ENCODE measurements at places on chromosomes 16 and 17.

DNA sequence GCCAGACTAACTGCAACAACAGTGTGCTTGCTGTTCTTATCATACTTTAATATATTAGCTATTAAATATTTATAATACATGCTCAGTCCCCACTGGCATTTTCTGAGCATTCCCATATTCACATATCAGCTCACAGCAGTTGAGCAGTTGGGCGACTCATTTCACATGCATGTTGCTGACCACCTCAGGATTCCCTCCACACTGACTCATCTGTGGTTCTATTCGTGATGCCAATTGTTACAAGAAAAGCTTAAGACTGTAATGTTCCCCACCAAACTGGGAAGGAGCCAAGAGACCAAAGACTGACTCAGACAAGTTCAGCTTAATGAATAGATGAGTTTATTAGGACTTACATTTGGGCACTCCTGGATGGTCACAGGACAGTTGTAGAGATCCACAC lies 100.3 kb upstream of the KIF2B start:
- no peak for DNase-seq

GRCh38 chr17:21535686-21536375 lies 156.5 kb upstream of the KCNJ18 start:
- no peak for DNase-seq

- DNase-seq = no peak
Measured at GRCh38 chr16:58789351-58789750, 55.2 kb upstream of the GOT2 start.

DNA sequence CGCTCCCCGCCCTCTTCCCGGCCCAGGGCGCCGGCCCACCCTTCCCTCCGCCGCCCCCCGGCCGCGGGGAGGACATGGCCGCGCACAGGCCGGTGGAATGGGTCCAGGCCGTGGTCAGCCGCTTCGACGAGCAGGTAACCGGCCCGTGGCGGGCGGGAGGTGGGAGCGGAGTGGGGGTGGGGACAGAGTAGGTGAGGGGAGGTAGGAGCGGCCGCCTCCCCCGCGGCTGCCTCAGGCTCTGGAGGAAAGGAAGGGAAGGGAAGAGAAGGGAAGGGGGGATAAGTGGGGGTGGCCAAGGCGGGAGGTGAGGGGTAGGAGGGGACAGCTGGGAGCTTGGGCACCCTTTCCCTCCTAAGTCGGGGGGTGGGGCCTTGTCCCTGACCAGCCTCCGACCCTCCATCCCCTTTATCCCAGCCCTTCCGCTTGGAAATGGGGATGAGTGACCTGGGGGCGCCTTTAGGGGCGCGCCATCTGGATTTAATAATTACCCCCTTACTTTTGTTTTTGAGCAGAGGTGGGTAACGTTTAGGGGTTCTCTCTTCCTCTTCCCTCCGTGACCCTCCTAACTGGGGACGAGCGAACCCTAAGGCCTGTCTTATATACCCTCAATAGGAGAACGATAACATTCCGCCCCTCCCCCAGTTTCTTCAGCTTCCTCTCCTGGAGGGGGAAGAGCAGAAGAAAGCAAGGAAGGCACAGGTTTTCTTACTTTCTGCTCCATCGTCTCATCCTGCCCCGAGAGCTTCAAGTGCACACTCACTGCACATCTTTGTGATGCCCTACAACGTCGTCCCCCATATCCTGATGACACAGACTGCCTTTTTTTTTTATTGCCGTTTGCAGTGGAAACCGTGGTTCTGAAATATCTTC lies 694 bp downstream of the NF1 start:
- DNase-seq = peak; percentile 43

DNA sequence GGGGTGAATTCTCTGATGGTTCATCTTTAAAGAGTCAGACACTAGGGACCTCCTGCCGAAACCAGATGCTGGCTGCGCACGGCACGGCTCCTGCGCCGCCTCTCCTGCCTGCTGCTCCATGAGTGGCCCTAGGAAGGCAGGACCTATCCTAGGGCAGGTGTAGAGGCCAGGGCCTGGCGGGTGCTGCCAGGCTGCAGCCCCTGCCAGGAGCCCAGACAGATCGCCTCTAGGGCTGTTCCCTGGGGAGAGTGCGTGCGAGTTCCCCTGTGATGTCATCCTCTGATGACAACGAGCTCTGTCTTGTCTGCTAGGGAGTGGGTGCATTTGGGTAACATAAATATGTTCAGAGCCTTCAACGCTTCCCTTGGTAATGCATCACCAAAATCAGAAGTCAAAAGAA lies 23.9 kb downstream of the SLC38A10 start:
- no peak for DNase-seq

DNA sequence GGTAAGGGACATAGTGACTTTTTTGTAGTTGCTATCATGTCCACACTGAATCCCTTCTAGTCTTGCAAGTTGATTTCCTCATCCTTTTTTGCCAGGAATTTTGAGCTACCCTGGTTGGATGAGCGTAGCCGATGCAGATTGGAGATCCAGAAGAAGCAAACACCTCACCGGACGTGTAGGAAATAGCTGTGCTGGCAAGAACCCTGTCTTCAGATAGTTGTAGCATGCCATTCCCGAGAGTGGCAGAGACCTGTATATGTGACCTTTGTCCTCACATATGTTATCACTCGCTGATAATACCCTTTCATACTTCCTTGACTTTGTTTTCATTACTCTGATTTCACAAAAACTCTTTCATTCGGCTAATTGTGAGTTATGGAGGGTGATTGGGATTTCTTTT lies 6.2 kb upstream of the CASC3 start:
- no peak for DNase-seq

DNA sequence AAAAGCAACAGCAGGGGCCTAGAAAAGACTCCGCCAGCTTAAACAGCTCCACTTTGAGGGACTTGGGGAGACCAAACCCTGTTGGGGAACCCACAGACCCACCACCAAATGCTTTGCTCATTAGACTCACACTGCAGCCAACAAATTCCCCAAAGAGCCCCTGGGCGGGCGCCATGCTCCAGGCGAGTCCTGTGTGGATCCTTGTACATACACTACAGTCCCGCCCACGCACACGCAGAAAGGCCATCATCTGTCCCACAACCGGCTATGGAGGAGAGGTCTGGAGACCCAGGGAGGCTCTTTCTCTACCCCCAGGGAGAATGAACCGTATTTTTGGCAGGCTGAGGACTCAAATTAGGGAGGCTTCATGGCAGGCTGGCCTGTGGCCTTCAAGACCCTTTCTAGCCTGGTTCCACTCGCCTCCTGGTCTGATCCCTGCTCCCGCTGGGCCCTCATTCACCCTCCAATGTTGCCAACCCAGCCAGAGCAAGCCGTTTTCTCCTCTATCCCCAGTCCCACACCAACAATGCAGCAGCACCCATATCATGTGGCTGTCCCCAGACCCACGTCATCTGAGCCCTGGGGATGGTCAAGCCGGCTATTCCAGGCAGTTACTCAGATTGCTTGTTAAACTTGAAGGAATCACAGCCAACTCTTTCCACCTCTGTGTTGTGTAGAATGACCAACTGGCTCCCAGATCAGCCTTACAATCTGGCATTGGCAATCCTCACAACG lies 27.2 kb downstream of the ZNF423 start:
- DNase-seq = no peak

- no peak for DNase-seq
Measured at GRCh38 chr17:68301438-68301959, 10.2 kb downstream of the ARSG start.

- DNase-seq = no peak
Measured at GRCh38 chr16:84833144-84833500, 13.3 kb downstream of the CRISPLD2 start.

- no peak for DNase-seq
Measured at GRCh38 chr17:61967729-61968128, 39.9 kb upstream of the INTS2 start.

- no peak for DNase-seq
Measured at GRCh38 chr17:2237950-2238349, 65.6 kb downstream of the SMG6 start.

DNA sequence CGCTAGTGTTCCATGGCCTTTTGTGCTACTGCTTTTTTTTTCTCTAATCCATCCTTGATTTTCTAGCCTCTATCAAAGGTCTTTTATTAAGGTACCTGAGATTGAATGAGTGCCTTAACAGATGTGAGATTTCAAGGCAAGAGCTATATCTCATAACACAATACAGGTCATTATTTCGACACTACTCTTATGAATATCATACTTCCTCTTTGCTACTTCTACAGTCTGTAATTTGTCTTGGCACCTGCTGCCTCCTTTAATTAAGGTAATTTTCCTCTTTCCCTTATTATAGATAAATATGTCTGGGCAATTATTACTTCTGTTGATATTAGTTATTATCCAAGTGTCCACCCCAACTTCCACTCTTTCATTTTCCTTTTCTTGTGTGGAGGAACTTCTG lies 5.3 kb downstream of the KRT28 start:
- no peak for DNase-seq

GRCh38 chr17:1979182-1979985 lies 45.8 kb downstream of the RTN4RL1 start:
- no peak for DNase-seq

- peak; percentile 44 for DNase-seq
Measured at GRCh38 chr17:65103896-65104295, 33.3 kb upstream of the RGS9 start.

DNA sequence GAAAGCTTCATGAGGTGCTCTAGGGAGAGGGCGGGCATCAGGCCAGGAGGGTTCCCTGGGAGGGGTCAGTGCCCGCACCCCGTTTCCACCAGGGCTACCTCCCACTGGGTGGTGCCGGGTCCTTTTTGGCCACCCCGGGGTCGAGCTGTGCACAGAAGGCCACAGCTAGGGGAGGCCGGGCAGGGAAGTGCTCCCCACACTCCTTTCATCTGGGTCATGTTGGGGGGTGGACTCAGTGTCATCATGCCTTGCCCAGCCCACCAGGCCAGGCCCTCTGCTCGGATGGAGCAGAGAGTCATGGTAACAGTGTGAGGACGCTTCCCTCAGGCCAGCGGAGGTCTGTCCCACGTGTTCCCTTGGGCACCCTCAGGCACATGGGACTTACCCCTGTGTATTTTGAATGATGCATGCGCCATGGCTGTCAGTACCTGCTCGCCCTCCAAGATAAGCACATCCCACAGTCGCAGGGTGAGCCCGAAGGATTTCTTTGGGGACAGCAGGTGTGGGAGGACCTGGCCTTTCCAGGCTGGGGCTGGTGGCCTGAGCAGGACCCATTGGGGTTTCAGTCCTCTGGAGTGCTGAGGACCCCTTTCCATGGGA lies 46.4 kb downstream of the TNFRSF13B start:
- no peak for DNase-seq

DNA sequence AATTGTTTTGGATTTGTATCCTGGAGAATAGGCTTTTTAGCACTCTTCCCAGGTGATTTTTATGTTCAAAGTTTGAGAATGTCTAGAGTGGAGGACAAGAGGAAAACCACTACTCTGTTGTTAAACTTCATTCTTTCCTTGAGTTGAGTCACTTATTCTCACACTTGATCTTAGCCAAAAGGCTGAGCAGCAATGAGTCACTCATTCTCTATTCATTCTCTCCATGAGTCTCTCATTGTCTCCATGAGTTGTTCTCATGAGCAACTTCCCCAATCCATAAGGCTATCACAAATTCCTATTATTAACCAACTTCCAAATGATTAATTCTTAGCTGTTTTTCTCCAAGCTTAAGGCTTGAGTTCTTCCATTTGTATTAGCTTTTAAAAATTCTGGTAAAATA lies 1393.3 kb downstream of the CDH8 start:
- DNase-seq = no peak

DNA sequence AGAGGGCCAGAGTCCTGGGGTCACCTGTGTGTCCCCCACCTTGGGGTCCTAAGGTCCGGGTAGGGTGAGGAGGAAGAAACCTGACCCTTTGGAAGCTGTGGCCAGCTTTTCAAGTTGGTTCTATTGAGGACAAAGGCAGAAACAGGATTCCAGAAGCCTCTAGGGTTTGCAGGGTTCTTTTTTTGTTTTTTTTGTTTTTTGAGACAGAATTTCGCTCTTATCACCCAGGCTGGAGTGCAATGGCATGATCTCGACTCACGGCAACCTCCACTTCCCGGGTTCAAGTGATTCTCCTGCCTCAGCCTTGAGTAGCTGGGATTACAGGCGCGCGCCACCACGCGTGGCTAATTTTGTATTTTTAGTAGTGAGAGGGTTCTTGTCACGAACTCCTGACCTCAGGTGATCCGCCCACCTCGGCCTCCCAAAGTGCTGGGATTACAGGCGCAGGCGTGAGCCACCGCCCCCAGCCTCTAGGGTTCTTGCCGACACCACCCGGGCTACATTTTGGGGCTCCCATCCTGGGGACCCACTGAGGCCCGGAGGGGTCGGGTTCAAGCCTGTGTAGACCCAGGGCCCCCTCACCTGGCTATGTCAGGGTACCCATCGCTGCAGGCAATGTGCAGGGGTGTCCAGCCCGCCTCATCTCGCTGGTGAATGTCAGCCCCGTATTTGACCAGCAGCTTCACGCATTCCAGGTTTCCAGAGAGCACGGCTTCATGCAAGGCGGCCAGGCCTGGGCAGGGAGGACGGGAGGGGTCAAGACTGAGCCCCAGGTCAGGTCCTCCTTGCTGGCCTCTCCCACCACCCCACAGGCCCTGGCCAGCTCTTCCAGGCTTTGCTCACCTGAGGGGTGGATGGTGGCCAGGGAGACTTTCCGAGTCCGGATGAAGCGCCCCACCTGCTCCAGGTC lies 674 bp downstream of the PPP1R27 start:
- DNase-seq = no peak

GRCh38 chr17:44272321-44272951 lies 4.5 kb upstream of the SLC4A1 start:
- DNase-seq = no peak

DNA sequence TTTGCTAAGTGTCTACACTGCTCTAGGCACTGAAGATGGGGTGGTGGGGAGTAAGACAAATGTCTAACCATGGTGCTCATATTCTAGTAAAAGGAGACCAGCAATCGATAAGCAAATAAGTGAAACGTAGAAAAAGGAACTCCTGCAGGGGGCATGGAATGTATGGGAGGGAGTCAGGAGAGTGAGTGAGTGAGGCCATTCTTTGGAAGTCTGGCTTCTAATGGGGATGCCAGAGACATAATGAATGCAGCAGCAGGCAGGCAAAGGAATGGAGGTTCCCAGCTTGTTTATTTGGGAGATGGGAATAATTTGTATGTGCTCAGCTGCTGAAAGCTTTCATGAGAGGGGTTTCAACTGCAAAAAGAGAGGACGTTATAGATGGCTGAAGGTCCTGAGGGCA lies 216.4 kb upstream of the DYNLRB2 start:
- DNase-seq = no peak

- DNase-seq = no peak
Measured at GRCh38 chr16:65662256-65662655, 540.4 kb upstream of the CDH11 start.

DNA sequence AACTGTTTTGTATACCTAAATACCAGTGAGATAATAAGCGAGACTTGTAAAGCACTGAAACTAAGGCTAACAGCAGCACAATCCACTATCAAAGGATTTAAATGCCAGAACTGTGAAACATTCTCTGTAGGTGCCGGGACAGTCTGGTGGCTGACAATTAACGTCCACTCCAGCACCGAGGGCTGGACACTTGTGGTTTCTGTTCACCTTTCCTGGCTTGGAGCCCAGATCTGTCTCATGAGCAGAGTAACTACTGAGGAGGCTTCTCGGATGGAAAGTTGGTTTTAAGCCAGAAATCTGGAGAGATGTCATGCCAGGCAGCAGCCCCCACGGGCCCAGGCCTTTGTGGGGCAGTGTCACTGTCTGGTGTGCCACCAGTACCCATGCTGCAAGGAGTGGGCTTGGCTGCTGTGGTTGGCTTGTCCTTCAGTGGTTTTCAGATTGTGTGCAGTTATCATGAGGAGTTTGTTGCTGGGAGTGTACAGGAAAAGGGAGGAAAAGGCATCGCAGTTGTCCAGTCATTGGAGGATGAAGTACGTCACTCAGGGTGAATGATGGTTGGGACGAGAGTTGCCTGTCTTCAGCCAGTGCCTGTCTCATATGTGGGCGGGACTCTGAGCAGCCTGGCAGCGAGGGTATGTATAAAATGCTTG lies 35.5 kb downstream of the UBN1 start:
- DNase-seq = peak; percentile 93

Measured in PC-9 (cell line).